H1 (cell line): ENCODE measurements at places on chromosomes 1 and 21.

DNA sequence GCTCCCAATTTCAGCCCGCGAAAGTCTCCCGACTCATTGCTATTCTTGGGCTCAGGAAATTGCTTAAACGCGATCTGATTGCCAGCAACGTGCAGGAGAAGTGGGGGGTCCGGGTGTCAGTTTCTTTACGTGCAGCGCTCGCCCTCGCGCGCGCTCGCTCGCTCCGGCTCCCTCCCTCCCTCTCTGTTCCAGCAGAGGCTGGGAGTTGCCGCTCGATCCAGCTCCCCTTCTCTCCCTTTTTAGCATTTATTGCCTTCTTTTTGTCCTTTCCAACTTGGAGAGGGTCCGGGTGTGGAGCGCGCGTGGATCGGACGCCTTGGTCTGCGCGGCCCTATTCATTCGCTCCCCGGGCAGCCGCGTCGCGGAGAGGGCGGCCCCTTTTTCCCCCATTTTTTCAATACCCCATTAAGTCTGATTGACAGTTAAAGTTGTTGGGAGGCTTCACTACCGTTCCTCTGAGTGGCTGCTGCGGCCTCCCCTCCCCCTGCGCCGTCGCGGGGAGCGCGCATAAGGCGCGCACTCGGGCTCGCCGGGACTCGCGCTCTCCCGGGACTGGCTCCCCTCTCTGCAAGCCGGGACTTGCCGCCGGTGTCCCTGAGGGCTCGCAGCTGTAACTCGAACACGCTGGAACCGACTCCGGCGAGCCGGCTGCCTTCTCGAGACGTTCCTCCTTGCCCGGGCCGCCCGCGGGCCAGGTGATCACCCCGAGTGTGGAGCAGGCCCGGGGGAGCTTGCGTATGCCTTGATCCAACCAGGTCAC is at the start of gene DHRS3:
TSS of gene DHRS3 (minus strand) at position 310 of the 760 bp plus-strand sequence. CDS start 862 bp downstream, outside the sequence.
- peak; percentile 86 for DNase-seq

DNA sequence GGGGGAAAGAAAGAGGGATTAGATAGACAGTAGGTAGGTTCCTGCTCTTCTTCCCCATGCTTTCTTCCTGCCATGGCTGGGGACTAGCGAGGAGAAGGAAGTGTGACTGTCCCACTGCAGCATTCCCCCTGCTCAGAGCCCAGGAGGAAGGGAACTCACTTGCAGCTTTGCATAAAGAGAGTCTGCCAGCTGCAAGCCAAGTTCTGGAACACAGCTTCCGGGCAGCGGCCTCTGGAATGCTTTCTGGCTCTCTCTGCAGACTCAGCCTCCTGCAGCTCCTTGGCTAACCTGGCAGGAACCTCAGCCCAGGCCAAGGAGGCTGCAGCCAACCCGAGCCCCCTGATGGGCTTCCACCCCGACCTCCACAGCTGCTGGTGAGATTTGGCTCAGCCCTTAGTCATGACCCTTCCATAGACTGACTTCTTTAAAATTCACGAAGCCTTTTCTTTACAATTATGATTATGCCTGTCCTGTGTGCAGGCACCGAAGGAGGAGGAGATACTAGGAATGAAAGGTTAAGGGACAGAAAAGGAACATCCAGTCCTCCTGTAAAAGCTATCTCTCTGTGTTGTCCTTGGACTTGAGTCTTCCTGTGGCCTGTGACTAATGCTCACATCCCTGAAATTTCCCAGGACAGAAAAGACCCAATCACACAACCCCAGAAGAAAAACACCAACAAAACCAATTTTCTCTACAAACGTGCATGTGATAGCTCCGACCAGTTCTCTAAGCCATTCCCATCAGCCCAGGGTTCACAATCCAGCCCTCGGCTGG is 108.2 kb upstream of the OLIG2 start:
- no peak for DNase-seq

- no peak for DNase-seq
Observed at GRCh38 chr1:87539147-87539546, 210.5 kb downstream of the LMO4 start.

GRCh38 chr1:213244664-213245091 is 193.6 kb downstream of the RPS6KC1 start:
- DNase-seq = no peak

GRCh38 chr1:77950873-77951272 is 28.0 kb downstream of the FUBP1 start:
- no peak for DNase-seq
